ENCODE measurements at places on chromosomes 1 and 21.
A peak's percentile ranks its signal among the peaks of the same experiment; 100 is the strongest.

DNA sequence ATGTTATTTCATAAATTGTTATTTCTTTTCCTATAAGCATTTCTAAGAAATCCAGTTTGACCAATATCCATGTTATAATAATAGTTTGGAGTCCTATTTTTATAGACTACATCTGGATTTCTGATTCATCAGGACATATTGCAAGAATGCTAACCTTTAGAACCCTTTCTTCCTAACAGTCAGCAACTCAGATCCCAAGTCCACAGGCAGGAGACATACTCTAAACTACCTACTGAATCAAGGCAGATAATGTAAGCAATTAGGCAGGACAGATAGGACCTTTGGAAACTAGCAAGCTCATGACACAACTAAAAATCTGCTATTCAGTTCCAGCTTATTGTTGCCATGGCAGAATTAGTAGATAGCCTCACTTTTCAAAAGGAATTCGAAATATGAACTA is 104.1 kb downstream of the DENND1B start:
- DNase-seq, result no peak

GRCh38 chr1:202796670-202797069 is 11.6 kb downstream of the KDM5B start:
- DNase-seq, result no peak

DNA sequence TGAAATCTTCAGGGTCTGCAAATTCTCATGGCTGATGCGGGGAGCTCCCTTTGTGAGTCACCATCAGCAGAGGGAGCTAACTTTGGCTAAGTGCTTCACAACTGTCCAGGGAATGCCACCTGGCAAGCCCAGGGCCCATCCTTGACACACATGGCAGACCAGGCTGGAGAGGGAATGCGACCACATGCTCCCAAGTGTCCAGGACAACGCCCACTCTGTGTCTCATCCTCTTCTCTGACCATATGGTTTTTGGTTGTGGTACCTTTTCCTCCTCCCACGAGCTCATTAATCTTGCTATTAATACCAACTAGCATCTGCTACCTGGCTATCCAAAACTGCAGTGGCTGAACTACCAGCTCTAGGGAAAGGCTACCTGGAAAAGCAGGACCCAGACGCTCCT is 37.1 kb upstream of the CLSTN1 start:
- DNase-seq, result no peak

DNA sequence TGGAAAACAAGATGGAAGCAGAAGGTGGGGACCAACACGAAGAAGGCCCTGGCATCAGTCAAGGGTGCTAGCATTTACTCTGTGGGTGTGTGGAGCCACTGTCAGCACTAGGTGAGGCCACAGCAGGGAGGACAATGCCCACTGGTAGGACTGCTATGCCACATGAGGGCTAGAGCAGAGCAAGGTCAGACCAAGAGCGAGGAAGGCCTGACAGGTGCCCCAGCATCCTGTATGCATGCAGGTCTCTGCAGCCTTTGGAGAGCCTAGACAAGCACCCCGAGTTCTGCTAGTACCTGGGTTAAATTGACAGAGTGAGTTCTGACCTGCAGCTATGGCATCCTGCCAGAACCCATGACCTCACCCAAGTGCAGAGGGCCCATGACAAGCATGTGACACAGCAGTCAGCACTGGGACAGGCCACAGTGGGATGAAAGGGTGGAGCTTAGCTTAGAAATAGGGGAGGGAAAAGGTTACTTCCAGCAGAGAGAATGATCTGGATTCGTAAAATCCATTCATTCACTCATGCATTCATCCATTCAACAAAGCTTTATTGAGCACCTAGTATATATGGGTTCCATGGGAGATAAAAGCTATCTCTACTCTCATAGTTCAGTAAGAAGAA is 9.0 kb upstream of the CSF1 start:
- no peak for DNase-seq

DNA sequence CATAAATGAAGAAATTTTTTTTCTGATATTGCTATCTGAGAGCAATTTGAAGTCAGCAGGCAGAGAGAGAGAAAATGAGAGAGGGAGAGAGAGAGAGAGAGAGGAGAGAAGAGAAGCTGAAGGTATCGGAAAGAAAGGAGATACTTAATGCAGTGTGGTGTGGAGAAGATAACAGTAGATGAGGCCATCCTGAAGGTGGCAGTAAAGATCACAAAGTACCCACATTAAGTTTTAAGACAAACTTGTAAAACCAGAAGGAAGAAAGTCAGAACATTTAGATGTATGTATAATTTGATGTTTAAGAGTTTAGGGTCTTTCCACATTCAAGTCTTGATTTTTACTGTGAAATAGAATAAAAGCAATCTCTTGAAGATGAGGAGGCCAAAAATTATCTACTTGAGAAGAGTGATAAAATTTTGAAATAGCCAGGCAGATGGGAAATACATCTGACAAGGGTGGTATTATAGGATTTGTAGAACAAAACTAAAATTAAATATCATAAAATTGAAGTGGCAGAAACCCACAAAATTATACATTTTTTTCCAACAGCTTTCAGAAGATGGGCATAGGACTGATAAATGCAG is 1753.4 kb downstream of the MRPL39 start:
- DNase-seq, result peak; percentile 26

- no peak for DNase-seq
These were observed 23.3 kb downstream of the UBASH3A start for GRCh38 chr21:42426876-42427480.

DNA sequence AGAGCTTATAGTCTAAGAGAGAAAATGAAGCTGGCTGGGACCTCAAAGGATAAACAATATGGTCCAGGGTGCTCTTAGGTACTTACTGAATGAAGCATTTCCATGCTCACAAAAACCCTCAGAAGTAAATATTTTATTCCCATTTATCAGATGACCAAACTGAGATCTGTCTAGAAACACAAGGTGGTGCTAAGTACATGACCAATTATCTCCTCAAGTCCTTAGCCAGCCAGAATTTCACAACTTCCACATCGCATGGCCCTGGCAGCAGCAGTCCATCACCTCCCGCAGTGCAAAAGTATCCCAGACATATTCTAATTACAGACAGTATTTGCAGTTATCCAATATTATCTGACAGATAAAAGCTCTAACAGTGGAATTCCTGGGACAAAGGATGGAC is 321.7 kb upstream of the PROX1 start:
- no peak for DNase-seq

DNA sequence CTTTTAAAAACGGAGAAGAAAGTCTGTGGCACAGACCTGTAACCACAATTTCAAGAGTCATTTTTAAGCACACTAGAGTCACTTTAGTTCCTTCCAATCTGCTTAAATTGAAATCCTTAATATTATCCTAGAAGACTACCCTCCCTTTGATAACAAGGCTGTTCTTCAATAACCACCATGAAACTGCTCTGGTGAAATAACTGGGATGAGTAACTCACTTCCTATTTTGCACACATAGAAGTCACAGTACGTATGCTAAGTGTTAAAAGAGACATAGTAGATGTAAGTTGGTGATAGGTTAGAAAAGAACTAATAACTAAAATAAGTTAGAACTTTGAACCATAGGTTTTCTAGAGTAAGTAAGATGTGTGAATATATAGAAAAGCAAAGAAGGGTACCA is 107.8 kb downstream of the NME7 start:
- DNase-seq, result no peak

All from ACHN (cell line).